NCI-H1930 (cell line): ENCODE measurements at places on chromosomes 13 and 19.

DNA sequence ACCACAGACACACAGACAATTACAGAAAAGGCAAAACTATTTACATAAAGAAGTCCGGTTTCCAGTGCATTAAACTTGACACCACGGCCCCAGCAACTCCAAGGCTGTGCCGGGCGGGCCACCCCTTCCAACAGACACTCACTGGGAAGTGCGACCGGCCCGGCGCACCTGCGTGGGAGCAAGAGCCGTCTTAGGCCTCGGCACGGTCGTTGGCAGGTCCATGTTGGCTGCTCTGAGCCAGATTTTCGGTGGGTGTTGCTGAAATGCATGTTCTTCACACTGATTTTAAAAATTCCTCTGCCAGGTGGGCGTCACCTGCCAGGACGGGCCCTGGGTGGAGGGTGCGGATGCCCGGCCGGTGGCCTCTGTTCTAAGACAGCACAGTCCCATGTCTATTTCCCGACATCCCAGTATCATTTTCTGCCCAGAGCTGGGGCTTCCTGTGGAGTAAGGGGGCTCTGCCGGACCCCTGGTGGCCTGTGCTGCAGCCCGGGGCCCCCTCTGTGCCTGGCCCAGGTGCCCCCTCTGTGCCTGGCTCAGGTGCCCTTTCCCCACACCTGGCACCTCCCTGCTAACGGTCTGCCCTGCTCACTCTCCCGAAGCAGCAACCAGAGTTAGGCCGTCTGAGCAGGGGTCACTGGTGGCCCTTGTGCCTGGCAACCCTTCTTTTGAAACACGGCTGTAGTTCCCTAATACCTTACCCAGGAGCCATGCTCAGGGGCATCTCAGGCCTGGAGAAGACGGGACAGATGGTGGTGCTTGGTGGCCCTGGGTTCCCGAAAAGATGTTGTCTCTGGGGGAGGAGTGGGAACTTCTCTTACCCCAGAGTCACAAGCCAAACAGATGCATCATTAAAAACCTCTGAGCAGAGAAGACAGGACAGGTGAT lies 9.2 kb downstream of the TMEM255B start:
- DNase-seq: no peak

DNA sequence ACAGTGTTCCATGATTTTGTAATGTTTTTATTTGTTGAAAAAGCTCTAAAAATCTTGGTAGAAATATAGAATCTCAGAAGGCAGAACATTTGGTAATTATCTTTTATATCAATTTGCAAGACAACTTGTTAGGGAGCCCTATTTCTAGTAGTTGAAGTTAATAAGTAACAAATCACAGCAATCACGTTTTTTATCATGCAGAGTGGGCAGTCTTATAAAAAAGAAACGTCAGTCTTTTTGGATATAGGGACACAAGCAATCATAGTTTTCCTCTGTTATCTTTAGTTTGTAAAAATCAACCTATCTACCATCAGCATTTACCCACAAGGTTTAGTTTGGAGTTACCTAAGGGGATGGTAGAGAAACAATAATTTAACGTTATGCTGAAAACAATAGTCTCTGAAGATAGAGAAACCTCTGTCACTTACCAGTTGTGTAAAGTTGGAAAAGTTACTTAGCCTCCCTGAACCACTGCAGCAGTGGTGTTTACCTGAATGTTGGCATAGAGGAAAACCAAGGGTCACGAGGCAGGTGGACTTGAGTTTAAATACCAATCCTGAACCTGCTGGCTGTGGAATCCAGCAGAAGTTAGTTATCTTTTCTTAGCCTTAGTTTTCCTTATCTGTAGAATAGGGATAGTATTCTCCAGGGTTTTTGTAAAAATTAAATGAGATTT lies 192.8 kb downstream of the GGACT start:
- no peak for DNase-seq

GRCh38 chr19:6551607-6552450 lies 21.0 kb downstream of the TNFSF9 start:
- no peak for DNase-seq

DNA sequence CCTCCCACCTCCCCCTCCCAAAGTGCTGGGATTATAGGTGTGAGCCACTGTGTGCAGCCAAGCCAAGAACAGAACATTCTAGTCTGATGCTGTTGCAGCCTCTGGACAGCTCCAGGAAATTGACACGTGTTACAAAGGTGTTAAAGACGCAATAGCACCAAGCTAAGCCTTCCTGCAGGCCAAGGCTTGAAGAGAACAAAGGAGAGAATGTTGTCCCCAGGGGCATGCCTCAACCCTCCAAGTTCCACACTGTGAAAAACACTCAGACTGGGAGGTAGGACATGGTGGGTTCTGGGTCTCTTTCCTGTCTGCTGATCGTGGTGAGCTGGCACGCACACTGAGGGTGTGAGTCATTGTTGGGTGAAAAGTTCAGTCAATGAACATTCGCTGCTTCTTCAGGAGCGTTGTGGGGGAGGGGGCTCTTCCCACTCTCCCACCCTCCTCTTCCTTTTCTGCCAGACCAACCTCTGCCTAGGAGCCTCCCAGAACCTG lies 5.3 kb upstream of the PTPRS start:
- no peak for DNase-seq

- DNase-seq: no peak
Observed at GRCh38 chr19:6362351-6362801, 1.0 kb downstream of the CLPP start.

- no peak for DNase-seq
Observed at GRCh38 chr13:66265371-66265770, 964.8 kb downstream of the PCDH9 start.

DNA sequence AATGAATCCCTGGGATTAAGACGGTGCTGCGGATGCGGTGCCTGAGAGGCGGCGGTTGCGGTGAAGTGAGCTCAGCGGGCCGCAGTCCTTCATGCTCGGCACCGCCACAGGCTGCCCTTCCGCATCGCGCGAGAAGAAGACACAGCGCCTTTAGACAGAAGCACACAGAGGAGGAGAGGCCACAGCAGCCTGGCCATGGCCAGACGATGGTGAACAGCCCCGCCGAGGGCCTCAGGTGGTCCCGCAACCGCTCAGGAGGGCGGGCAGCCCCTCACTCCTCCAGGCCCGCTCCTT lies 459.2 kb downstream of the MYO16 start:
- no peak for DNase-seq

- DNase-seq: no peak
Observed at GRCh38 chr13:22761709-22762108, 419.1 kb upstream of the SGCG start.

- DNase-seq: no peak
Observed at GRCh38 chr19:15260939-15261338, 28.7 kb upstream of the EPHX3 start.

- DNase-seq: peak; percentile 47
Observed at GRCh38 chr13:93227280-93227877, 772 bp downstream of the GPC6 start.

- peak; percentile 58 for DNase-seq
Observed at GRCh38 chr19:18542941-18543813, at the start of gene FKBP8. Gene FKBP8, minus strand, starts transcription at chr19:18543573. Its CDS starts 1,603 bp downstream, at chr19:18541970.

- no peak for DNase-seq
Observed at GRCh38 chr13:85557691-85558467, 241.3 kb downstream of the SLITRK6 start.

DNA sequence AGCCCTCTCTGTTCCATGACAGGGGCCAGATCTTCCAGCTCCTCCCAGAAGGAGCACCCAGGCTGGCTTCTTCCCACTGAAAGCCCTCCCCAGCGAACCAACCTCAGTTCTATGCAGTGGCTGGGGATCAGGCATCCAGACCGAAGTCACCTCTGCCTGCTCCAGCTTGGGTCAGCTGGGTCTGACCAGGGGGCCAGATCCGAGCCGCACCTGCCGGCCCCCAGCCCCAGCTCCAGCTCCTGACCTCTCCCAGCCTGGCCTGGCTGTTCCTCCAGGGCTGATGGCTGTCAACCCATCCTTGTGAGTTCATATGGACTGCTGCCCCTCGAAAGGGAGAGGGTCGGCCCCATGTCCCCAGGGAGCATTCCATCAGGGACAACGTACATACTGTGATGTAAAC lies 8.0 kb downstream of the TSSK6 start:
- DNase-seq: no peak

GRCh38 chr19:38596057-38596981 lies 21.4 kb downstream of the MAP4K1 start:
- DNase-seq: peak; percentile 87

DNA sequence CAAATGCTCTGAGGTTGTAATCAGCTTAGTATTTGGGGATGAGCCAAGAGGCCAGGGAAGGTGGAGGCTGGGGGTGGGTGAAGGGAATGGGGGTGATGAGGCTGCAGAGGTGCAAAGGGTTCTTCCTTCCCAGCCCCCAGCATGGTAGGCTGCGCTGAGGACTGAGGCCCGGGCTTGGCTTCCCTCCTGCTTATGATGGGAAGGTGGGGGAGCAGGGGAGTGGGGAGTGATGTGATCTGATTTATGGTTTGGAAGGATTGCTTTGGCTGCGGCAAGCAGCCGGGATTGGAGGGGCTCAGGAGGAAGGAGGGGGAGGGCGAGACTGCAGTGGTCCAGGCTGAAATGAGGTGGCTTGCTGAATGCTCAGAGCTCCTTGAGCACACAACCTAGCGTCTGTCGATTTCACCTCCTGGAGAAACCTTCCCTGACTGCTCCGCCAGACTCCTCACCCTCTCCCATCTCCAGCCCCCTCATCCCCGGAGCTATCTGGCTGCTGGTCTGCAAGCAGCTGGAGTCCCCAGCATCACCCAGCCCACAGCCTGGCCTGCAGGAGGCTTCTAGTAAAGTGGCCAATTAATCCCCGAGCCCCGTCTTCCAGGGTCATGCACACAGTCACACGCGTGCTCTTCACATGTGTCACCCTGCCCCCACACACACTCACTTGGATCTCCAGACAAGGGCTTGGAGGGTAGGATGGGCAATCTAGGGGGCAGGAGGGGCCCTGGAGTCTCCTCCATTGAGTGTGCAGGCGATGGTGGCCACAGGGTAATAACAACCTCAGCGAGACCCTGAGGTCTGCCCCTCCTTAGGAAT lies 757 bp upstream of the CLEC11A start:
- no peak for DNase-seq

- DNase-seq: no peak
Observed at GRCh38 chr13:64925284-64925683, 2304.9 kb downstream of the PCDH9 start.

DNA sequence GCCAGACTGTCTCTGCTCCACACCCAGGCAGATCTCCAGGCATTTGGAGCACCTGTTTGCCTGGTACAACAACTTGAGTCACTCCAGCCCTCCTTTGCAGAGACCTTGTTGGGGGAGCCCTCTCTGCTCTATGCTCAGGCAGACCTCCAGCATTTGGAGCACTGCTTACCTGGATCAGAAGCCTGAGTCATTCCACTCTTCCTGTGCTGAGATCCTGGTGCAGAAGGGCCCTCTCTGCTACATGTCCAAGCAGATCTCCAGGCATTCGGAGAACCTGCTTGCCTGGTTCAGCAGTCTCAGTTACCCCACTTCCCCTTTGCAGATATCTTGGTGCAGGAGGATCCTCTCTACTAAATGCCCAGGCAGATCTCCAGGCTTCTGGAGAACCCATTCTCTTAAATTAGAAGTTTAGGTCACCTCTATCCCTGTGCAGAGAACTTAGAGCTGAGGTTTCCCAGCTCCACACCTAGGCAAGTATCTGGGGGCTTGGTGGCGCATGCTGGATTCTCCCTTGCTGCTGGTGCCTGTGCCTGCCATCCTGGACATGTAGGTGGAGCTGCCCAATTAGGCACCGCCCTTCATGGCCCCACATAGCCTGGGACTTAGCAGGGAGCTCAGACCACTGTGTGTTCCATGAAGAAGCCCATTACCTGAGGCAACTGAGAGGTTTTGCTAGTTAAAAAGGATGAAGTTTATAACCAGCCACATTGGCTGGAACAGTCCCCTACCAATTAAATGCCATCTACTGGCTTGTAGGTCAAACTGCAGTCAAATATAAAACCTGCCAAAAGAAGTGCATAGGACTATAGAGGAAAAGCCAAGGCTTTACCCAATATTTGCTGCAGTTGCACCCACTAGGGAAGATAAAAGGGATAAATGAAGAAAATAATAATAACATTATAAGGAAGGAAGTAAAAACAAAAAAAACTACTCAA lies 97.6 kb upstream of the SLITRK6 start:
- no peak for DNase-seq

- DNase-seq: no peak
Observed at GRCh38 chr19:6540918-6541689, 10.3 kb downstream of the TNFSF9 start.

- no peak for DNase-seq
Observed at GRCh38 chr13:22064854-22065620, 394.2 kb downstream of the FGF9 start.

DNA sequence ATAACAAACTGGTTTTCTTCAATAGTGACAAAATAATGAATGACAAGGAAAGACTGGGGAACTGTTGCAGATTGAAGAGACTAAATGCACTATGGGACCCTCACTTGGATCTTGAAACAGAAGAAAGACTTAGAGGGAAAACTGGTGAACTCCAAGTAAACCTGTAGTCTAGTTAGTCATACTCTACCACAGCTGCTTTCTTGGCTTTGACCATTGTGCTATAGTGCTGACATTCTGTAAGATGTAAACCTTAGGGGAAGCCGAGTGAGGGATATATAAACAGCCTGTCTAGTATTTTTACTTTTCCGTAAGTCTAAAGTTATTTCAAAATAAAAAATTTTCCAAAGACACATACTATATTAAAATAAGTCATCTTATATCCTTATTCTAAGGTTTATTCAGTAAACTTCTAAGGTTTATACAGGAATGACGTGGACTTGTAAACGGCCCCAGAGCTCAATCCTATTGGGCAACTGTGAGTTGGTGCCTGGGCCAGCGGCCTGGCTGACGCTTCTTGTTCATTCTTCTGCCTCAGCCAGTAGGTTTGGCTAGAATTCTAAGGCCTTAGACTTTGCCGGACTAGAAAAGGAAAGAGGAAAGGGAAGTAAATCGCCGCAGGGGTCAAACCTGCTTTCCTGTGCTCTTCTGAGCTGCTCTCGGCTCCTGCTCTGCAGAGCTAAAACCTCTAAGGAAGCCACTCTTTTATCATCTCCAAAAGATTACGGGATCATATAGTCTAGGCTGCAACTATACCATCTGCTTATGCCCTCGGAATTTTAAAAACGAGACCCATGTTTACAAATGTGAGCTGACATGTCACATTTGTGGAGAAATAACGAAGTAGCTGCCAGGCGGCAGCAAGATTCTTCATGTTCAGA lies 33.6 kb upstream of the UBE2L5 start:
- no peak for DNase-seq

DNA sequence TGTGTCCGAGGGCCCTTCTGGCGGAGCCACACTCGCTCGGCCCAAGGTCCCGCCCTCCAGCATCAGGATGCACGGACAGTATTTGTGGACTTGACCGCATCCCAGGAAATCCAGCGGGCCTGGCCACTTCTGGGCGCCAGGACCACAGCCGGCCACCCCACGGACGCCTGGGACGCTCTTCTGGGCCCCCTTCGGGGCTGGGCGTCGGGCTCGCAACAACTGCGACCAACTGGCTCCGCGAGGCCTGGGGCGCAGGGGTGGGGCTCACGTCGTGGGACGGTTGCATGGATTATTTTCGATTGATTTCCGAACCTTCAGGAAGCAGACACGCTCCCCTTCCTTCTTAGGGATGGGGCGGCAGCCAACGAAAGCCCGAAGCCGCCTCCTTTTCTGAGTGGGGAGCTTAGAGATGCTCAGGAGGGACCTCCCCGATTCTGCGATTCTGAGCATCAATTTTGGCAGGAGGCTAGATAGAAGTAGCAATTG lies 521 bp upstream of the NUP58 start:
- DNase-seq: peak; percentile 68
